Stimulated activated CD4-positive, alpha-beta T cell treated with anti-CD3 and anti-CD28 coated beads, TNF-alpha, amount 100 ng/mL, for 1 hour (primary cell): ENCODE measurements at places on chromosomes 5 and 9.

DNA sequence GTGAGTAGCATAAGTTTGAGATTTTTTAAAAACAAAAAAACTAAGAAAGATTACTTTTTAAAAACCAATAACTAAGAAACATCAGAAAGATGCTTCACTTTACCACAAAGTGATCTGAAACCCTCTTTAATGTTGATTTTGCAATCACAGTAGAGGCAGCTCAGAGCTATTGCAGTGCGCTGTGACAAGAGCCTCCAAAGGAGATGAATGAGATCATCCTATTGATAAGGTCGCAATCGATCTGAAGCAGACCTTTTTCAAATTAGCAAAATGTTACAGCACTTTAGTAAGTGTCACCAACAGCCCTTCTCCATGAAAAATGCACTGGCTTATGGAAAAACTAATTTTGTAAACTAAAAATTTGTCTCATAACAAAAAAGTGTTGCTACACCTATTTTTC lies 284.6 kb upstream of the EFNA5 start:
- no peak for DNase-seq

GRCh38 chr5:59146729-59147128 lies 563.9 kb downstream of the RAB3C start:
- no peak for DNase-seq

GRCh38 chr9:27538647-27539046 lies 9.0 kb upstream of the MOB3B start:
- DNase-seq: no peak

GRCh38 chr9:19623941-19624340 lies 164.9 kb downstream of the SLC24A2 start:
- no peak for DNase-seq

DNA sequence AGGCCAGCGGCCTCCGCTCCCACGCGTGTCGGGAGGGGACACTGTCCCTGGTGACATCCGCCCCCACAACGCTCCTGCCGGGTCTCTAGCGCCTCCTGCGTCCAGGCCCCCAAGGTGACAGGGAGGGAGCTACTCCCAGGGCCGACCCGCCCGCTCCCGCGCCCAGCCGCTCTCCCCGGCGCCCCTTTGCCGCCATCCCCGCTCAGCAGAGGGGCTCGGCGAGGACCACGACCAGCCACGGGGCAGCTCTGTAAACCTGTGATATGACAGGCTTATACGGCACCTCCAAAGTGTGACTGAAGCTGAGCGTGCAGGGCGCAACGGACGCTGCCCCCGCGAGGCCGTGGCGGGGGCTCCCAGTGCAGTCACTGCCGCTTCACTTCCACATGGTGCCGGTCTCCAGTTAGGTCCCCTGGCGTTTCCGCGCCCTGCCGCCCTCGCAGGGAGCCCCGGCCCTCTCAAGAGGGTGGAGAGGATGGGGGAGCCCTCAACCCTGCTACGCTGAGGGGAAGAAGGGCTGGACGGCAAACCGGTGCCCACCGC lies 978 bp upstream of the ADCY2 start:
- DNase-seq: no peak

DNA sequence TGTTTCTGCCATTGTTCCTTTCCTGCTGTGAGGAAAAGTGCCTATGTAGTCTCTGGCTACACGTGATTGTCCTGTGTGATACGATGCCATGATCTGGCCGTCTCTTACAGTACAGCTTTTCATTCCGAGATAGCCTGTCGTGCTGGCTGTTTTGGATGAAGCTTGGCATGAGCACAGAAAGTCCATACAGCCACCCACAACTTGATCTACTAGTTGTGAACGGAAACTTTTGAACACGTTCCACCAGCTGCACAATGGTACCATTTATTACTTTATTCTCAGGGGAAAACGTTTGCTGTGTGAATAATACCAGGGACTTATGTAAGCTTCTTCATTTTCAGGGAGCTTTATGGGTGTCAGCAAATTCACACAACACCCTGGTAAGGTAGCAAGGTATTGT lies 217.6 kb upstream of the ANKRD55 start:
- no peak for DNase-seq

DNA sequence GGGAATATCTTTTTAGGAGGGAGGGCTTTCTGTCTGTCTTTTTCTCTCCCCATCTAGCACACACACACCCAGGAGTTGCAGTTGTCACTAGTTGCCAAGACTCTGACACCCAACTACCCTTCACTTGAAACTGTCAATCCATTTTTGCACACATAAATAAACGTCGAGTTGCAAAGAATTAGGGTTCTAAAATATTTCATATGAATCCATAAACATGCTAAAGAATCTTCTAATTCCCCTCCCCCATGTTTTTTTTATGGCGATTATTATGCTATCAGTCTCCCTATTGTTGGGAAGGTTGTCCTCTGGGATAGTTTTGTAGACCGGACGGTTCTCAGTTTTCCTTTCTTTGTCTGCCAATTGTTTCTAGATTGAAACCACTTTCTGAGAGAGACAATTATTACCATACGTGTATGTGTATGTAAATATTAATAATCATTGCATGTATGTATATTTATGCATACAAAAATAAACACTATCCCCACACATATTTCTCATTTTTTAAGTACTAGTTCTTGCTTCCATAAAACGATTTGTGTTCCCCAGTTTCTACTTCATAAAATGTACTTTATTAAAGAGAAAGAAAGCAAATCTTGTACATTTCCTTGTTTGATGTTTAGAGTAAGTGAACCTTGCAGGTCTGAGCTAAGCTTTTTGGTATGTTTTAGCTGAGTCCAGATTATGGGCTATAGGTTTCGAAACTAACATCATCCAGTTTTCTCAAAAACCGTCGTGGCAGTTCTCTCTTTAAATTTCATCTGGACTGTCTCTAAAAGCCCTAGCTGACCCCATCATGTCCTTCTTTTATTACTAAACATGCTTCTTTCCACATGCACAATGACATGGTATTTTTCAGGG lies 165.0 kb upstream of the MPDZ start:
- no peak for DNase-seq

DNA sequence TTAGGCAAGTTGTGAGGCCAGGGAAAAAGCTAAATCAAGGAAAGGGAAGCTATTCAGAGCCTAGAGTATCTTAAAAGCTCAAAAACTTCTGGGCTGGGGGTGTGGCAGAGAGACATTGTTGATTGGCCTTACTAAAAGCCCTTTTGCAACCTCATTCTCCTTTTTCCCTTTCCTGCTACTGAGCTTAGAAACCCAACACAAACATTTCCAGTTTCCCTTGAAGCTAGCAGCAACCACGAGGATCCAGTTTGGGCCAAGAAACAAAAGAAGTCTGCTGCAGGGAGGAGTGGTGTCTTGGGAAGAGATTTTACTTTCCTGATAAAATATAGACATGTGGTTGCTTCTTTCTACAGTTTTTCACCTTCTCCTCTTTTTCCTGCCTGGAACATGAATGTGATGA lies 135.5 kb upstream of the KLF9 start:
- no peak for DNase-seq

DNA sequence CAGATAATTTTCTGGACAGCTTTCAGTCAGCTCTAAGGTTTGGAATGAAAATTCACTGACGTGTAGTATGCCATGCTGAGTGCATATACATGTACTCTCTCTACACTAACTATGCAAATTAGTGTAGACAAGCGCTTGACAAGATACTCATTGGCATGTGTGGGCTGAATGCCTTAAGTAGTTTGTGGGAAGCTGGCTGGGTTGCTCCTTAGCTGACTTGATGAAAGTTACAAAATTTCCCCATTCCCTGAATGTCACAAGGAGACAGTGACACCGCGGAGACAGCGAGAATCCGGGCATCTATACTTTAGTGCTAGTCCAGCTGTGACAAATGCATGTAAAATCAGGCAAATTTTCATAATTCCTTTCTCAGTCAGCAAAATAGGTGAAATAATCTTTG lies 51.6 kb upstream of the C5orf46 start:
- DNase-seq: no peak

DNA sequence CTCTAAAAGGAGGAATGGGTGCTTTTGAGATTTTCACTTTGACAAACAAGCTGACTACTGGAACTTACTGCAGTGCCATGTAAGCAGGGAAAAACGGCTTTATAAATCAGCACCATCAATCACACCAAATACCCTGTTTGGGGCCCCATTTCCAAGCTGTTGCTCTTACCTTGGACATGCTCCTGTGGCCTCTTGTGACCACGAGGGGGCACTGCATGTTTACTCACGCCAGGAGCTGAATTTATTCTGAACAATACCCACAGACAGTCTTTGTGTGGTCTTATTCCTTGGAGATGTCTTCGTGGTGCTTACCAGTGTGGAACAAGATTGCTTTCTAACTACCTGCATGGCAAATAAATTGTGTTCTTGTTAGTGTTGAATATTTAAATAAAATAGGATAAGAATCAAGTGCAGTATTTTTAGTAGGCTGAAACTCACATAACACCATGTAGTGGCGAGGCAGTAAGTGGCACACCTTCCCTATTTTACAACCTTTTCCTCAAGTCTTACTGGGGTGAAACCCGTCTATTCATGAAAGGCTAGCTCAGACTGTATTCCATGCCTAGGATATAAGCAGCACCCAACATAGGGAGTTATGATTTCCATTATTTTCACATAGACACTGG lies 155.5 kb upstream of the NMUR2 start:
- no peak for DNase-seq

- DNase-seq: no peak
These were observed 744 bp downstream of the GMCL2 start for GRCh38 chr5:178186427-178186826.

GRCh38 chr9:79477241-79477840 lies 94.4 kb upstream of the TLE4 start:
- no peak for DNase-seq

DNA sequence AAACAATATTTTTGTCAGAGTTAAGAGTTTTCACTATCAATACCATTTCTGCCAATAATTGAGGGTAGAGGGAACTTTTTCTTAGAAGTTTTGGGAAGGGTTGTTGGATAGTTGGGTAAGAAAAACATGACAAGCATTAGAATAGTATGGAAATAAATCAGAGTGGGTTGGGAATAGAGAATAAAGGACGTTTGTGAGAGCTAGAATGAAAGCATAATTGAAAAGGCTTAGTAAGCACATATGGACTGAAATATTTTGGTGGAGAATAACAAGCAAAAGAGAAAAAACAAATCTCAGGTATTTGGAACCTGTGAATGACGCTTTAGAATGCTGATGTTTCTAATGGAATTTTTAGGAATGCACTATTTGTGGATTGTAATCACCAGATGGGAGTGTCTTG lies 262.9 kb upstream of the EDIL3 start:
- DNase-seq: no peak

GRCh38 chr9:104948277-104948676 lies 20.3 kb upstream of the ABCA1 start:
- no peak for DNase-seq

- DNase-seq: no peak
These were observed 9.9 kb downstream of the GFPT2 start for GRCh38 chr5:180343110-180343830.

- DNase-seq: no peak
These were observed 266.5 kb downstream of the MSX2 start for GRCh38 chr5:174990909-174991308.

DNA sequence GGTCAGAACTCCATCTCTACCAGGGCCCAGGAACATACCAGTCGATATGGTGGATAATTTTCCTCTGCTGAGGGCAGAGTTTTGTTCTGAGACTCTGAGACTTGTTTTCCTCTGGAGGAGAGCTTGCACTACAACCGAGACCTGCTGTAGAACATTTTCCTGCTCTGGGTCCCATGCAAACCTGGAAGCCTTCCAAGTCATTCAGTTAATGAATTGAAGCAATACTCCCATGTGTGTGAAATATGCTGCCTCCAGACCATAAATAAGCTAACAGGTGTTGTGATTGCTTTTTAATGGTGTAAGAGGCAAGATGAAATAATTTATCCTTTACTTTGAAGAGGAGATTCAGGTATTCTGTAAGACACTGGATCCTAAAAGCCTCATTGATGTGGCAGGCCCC lies 372.8 kb downstream of the TMEM167A start:
- no peak for DNase-seq

GRCh38 chr5:53381-54174 lies 38.4 kb upstream of the PLEKHG4B start:
- DNase-seq: no peak

- DNase-seq: no peak
These were observed 32.3 kb downstream of the DIMT1 start for GRCh38 chr5:62371409-62371808.
